ENCODE measurements at places on chromosomes 4 and X.
A peak's percentile ranks its signal among the peaks of the same experiment; 100 is the strongest.

DNA sequence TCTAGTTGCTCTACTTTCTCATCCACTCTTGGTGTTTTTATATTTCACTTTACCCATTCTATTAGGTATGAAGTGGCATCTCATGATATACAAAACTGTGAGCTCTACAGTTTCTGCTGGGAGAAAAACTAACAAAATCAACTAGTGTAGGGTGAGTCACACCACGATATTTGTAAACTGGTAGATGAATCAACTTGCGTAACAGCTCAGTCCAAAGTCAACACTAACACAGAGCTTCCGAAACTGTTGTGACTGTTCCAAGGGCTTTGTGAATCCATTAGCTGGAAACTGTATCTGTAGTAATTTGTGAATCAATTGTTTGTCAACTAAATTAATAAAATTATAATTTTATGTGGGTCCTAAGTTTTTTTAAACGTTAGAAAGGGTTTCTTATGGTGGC lies 119.8 kb upstream of the TSPAN5 start:
- H3K4me3 ChIP-seq, result no peak overlapping the region
- H3K4me1 ChIP-seq, result no peaks in the 10 kb centered on the region
- H3K36me3 ChIP-seq, result no peaks in the 10 kb centered on the region
- DNase-seq, result no peak
- H3K27ac ChIP-seq, result no peak overlapping the region

- DNase-seq, result no peak
- H3K36me3 ChIP-seq, result no peaks in the 10 kb centered on the region
- H3K4me1 ChIP-seq, result no peaks in the 10 kb centered on the region
- H3K27ac ChIP-seq, result no peak overlapping the region
- H3K27me3 ChIP-seq, result no peaks in the 10 kb centered on the region
- no peak overlapping the region for H3K4me3 ChIP-seq
These were observed 53.3 kb downstream of the NFKB1 start for GRCh38 chr4:102554482-102554881.

DNA sequence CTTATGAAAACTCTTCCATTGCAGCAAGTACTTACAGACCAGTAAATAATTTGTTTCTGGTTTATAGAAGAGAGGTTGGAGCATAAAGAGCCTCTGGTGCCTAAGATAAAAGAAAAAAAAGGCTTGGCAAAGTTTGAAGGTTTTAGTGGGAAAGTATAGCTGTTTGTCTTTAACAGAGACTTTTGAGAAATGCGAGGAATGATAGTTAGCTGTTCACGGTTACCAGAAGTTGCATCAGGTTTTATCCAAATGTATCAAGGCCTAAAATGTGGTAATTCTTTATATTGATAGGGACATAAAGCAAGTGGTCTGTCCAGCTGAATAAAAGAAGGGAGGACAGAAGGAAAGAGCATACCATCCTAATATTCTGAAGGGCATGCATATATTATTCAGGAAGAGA lies 29.3 kb downstream of the RAP1GDS1 start:
- no peaks in the 10 kb centered on the region for H3K27me3 ChIP-seq
- no peak for DNase-seq
- peaks cover 5% of the 10 kb centered on the region for H3K36me3 ChIP-seq
- H3K4me1 ChIP-seq, result peaks cover 6% of the 10 kb centered on the region
- no peak overlapping the region for H3K27ac ChIP-seq
- H3K4me3 ChIP-seq, result no peak overlapping the region

- no peaks in the 10 kb centered on the region for H3K27me3 ChIP-seq
- no peaks in the 10 kb centered on the region for H3K36me3 ChIP-seq
- H3K27ac ChIP-seq, result no peak overlapping the region
These were observed 44.1 kb downstream of the INPP4B start for GRCh38 chr4:142801966-142802365.

DNA sequence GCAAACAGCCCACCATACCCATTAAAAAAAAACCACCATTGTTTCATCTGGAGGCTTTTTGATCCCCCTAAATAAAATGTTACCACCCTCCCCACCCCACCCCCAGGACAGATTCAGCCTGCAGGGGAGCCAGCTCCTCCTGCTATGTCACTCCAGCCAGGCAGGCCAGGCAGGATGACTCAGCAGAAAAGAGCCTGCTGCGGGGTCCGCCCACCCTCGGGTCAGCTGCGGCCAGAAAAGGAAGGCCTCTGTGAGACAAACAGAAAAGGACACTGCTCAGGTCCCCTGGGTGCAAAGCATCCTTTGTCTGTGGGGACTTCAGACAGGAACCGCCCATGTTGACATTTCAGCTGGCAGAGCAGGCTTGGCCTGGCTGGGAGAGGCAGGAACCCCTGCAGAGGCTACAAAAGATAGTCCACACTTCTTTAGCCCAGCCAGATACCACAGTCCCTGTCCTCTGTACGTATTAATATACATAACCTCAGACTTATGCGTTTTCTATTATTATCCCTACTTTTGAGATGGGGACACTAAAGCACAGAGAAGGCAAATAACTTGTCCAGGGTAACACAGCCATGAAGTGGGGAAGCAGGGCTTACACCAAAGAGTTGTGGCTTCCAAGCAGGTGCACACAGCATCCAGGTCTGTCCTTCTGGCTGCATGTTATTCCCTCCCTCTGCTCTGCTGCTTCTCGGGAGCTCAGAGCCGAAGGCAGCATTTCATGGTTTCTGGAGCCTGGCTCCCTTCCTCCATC lies 147.7 kb downstream of the CPEB2 start:
- peaks cover 25% of the 10 kb centered on the region for H3K4me1 ChIP-seq
- peak; percentile 89 for DNase-seq
- H3K27me3 ChIP-seq, result no peaks in the 10 kb centered on the region
- no peak overlapping the region for H3K4me3 ChIP-seq
- peak overlapping the region; percentile 73 for H3K27ac ChIP-seq

DNA sequence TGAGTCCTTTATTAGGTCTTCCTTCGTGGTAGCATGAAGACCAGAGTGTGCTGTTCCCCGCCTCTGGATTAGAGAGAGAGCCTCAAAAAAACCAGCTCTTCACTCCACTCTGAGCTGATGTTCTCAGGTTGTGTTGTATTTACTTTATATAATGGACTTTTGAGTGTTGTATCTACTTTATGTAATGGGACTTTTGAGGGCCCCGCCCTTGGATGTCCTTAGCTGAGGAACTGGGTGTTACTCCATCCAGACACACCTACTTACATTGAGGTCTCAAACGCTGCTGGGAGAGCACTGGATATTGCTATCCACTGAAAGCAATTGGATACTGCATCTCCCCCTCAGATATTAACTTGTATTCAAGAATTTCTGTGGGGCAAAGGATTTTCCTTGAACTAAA lies 28.2 kb downstream of the ATP8A1 start:
- no peak for DNase-seq
- no peak overlapping the region for H3K4me3 ChIP-seq
- no peaks in the 10 kb centered on the region for H3K27me3 ChIP-seq
- no peak overlapping the region for H3K27ac ChIP-seq
- no peaks in the 10 kb centered on the region for H3K36me3 ChIP-seq
- peaks cover 14% of the 10 kb centered on the region for H3K4me1 ChIP-seq

DNA sequence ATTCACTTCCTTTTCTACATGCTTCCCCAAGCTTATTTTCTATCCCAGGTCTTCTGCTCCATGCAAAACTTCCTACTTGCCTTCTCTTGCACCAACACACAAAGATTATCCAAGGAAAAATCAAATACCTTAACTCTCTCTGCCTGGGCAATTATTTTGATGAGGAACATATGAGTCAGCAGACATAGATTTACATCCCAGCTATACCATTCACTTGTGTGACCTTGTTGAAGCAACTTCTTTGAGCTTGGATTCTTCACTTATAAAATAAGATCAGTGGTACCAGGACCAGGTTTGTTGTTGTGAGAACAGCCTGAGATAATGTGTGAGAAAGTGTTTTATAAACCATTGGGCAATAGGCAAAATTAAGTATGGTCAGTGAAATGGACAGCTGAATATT lies 39.1 kb upstream of the TMEM192 start:
- no peaks in the 10 kb centered on the region for H3K4me1 ChIP-seq
- H3K4me3 ChIP-seq, result no peak overlapping the region
- no peak for DNase-seq
- no peaks in the 10 kb centered on the region for H3K36me3 ChIP-seq
- no peaks in the 10 kb centered on the region for H3K27me3 ChIP-seq

DNA sequence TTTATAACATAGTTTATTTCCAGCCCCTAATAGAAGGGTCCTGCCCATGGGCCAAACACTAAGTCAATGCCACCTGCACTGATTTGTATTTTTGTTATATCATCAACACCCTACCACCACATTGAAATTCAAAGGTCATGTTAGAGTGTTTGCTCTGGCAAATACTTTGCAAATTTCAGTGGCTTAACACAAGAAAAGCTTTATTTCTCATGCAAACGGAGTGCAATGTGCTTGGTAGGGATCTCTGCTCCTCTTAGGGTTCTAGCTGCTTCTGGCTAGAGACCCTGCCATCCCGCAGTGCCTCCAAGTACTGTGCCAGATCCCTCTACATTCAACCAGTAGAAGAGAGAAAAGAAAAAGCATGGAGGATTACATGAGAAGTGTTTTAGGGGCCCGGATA lies 230.8 kb upstream of the TET2 start:
- DNase-seq, result no peak
- no peak overlapping the region for H3K4me3 ChIP-seq
- no peak overlapping the region for H3K27ac ChIP-seq
- H3K4me1 ChIP-seq, result no peaks in the 10 kb centered on the region
- no peaks in the 10 kb centered on the region for H3K36me3 ChIP-seq
- H3K27me3 ChIP-seq, result no peaks in the 10 kb centered on the region

DNA sequence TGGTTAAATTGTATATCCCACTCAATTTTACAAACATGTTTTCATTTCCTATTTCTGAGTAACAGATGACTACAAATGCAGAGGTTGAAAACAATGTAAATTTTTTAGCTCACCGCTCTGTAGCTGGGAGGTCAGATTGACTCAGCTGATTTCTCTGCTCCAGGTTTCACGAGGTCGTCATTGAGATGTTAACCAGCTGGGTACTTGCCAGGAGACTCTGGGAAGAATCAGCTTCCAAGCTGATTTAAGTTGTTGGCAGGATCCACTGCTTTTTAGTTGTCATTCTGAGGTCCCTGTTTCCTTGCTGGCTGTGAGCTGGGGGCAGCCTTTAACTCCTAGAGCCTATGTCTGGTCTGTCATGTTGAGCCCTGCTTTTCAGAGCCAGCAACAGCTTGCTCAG lies 864.3 kb upstream of the AGA start:
- H3K4me1 ChIP-seq, result no peaks in the 10 kb centered on the region
- no peak overlapping the region for H3K27ac ChIP-seq
- DNase-seq, result no peak
- no peaks in the 10 kb centered on the region for H3K36me3 ChIP-seq
- H3K4me3 ChIP-seq, result no peak overlapping the region

GRCh38 chrX:22247169-22247568 lies 25.5 kb upstream of the CBLL2 start:
- DNase-seq, result no peak
- H3K36me3 ChIP-seq, result no peaks in the 10 kb centered on the region
- H3K4me3 ChIP-seq, result no peak overlapping the region
- no peak overlapping the region for H3K27ac ChIP-seq
- H3K4me1 ChIP-seq, result no peaks in the 10 kb centered on the region

Measured in tibial artery (tissue), 4 donors.